GM23248 (cell line): ENCODE measurements at places on chromosomes 7 and 10. TPM values are rescaled to one million over a fixed set of nuclear protein-coding genes. Genes with fewer than 3 reads are reported as not detected.
A peak's percentile ranks its signal among the peaks of the same experiment; 100 is the strongest.

GRCh38 chr7:104993217-104993862 is 20.7 kb upstream of the KMT2E start:
- no peak for DNase-seq

- DNase-seq = no peak
Observed at GRCh38 chr7:80885757-80886156, 33.1 kb downstream of the SEMA3C start.

DNA sequence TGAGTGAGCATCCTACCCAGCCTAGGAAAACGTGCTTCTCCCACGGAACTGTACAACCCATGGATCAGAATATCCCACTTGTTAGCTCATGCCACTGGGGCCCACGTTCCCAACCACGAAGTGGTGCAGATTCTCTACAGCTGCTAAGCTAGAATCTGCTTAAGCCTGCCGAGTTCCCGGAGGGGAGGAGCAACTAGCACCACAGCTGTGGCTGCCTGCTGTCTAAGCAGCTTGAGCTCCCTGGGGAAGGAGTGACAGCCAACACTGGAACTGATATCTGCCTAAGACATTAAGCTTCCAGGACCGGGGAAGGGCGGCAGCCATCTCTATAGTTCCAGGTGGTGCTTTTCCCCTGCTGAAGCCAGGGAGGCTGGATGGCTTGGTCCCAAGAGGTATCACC is 334.7 kb upstream of the CHRM2 start:
- DNase-seq = no peak

DNA sequence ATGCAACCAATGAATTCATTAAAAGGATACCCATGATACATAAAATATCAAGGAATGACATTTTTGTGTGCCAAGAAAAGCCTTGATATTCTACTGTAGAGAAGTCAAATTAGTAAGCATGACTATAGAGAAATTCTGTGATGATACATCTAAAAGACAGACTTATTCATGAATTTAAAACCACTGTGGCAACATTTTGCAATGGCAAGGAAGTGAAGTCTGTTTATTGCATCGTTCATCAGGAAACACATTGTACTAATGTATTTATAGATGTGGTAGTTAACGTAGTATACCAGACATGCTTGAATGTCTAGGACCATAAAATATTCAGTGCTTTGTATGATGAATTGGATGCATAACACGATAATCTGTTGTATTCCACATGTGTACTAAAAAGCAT is 9.3 kb upstream of the CLEC5A start:
- peak; percentile 65 for DNase-seq

DNA sequence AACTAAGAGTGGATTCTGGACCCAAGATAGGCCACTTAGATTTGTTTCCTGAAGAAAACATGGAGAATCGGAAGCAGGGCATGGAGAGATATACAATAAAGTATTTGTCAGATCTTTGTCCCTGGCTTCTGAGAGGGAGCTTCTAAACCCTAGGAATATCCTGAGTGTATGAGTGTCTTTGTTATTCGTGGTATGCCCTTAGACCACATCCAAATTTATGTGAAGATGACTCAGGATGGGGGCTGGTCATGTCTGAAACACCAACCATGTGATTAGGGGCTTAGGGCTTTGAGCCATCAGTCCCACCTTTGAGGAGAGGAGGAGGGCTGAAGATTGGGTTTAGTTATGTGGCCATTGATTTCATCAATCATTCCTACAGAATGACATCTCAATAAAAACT is 69.7 kb upstream of the PLPP4 start:
- peak; percentile 76 for DNase-seq

GRCh38 chr10:20858292-20859124 is 38.6 kb downstream of the NEBL start:
- DNase-seq = peak; percentile 52

GRCh38 chr7:112444505-112444904 is 5.8 kb upstream of the IFRD1 start:
- DNase-seq = no peak

DNA sequence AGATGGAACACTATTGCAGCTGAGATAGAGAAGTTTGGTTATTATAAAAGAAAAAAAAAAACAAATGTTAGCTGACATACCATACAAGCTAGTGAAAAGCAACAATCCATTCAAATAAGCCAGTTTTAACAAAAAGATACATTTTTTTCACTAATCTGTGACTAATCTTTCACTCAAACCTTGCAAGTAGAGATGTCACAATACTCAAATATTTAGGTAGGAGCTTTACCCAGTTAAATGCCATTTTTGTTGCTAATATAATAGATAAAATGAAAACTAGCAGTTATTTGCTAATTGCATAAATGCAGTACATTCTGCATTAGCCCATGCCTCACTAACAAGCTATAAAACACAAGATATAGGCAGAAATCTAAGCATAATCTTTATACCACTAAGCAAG is 123.6 kb downstream of the BTAF1 start:
- peak; percentile 20 for DNase-seq

DNA sequence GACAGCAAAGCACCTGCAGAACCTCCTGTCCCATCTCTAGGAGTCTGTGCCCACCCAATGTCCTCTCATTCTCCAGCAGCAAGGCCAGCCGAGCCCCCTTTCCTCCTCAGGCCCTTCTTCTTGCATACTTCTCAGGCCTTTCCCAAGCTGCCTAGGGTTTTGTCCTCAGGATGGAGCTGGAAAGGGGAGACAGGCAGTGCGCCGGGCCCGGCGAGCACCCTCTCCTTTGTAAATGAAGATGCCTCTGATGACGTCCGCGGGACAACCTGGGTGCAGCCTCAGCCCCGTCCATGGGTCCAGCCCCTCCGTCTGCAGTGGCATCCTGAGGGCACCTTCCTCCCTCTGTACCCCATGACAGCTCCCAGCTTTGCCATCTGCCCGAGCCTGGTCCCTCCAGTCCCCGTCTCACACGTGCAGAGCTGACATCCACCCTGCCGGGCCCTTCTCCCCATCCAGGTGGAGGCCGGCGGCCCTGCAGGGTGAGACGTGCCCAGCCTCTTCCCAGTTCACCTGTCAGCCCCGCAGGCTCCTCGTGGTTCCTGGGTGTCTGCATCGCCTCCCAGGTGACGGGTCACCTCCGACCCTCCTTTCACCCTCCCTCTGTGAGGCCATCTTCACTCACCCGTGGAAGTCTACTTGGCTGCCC is 36.4 kb downstream of the JAKMIP3 start:
- DNase-seq = no peak

GRCh38 chr10:354901-355617 is 219.8 kb downstream of the ZMYND11 start:
- no peak for DNase-seq

DNA sequence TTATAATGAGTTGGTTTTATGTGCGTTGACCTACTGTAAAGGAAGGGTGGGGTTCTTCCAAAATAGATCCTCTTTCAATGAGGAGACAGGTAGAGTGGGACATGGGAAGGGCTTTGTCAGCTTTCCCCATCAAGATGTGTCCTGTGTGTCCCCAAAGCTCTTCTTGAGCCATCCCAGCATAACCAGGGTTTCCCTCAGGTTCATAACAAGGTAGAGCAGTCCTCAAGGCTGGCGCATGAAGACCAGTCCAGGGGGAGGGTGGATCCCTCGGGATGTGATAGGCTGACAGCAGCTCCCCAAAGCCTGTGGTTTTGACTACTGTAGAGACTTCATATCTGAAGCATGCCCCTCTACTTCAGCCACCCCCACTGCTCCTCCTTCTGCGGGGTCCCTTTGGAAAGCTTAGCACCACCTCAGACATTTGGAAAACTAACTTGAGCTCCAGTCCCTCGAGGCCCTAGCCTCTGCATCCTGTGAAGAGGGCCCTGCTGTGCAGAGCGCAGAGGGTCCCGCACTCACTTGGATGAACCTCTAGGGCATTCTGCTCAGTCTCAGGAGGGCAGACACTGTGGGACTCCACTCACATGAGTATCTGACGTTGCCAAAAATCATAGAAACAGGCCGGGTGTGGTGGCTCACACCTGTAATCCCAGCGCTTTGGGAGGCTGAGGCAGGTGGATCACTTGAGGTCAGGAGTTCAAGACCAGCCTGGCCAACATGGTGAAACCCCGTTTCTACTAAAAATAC is 1.1 kb upstream of the GIMAP8 start:
- no peak for DNase-seq

DNA sequence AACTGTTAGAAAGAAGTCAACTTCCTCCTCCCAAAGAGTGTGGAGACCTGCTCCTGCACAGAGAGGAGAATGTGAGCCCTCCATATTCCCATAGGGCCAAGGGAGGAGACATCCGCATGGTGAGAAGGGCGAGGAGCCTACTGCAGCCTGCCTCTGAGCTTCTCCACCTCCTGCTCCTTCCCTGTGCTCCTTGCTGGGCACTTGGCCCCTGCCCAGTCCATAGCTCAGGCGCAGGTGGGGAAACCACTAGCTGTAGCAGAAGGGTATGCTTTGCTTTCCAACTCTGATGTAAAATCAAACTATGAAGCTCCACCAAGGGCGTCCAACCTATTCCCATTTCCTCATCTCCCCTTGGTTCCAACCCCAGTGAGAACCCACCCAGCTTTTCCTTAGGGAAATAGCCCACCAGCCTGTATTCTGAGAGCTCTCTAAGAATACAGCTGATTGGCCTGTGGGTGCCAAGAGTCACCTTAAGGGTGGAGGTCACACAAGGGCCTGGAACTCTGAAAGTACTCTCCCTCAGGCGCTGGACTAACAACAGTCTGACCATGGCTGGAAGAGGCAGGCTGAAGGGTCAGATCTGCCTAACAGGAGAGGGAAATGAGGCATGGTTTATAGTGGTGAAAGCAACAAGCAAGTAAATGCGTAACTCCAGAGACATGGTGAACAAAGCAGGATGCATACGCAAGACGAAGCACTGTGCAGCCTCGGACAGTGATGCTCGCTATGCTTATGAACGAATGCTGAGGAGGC is 13.9 kb downstream of the ZNF488 start:
- DNase-seq = no peak

DNA sequence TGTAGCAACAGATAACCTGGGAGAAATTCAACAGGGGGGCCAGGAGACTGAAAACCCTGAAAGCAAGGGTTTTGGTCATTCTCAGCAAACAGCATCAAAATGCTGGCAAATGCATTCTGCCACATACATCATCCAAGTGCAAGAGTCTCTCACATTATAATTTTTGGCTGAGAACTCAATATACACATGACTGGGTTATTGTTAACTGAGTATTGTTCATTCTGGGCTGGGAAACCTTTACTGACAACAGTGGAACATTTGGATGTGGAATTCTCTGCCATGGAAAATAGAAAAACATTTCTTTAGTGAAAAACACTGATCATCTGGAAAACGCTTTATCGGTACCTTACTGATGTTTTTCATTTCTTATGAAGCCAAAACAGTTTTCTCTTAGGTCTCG is 73.1 kb upstream of the MET start:
- no peak for DNase-seq

GRCh38 chr7:158022601-158023000 is 565.0 kb downstream of the PTPRN2 start:
- no peak for DNase-seq

DNA sequence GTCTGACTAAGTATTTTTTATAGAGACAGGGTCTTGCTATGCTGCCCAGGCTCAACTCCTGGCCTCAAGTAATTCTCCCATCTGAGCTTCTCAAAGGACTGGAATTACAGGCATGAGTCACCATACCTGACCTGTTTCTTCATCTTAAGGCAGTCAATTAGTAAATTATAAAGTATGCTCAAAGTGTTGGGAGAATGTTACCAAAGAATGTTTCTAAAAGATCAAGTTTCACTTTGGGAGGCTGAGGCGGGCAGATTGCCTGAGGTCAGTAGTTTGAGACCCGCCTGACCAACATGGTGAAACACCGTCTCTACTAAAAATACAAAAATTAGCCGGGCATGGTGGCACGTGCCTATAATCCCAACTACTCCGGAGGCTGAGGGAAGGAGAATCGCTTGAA is 117.0 kb downstream of the ALOX5 start:
- DNase-seq = no peak

DNA sequence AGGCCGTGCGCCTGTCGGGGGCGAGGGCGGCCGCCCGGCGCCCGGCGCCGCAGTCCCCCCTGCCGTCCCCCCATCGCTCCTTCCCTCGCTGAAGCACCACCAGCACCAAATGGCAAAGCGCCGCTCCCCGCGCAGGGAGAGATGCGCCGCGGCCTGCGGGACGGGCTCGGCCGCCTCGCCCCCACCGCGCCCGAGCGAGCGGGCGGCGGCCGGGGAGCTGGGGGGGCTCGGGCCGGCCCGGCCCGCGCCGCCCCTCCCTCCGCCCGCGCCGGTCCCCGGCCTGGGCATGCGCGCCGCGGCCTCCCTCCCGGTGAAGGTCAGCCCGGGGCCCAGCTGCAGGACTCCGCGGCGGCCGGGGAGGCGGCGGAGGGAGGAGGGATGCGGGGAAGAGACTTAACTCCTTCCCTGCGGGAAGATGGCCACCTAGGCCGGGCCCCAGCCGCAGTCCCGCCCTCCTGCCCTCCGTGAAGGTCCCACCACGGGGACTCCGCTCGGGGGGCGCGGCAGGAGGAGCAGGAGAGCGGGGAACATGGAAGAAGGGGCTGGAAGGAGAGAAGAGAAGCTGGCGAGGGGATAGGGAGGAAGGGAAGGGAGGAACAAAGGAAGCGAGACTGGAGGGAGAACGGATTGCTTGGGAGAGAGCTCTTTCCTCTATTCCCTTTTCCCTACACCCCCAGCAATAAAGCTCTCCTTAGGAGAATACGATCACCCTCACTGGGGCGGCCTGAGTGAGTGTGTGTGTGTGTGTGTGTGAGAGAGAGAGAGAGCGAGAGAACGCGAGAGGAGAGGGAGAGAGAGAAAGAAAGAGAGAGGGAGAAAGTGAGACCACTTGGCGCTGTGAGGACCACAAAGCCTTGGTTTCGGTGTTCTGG is 3.4 kb upstream of the SMARCD3 start:
- peak; percentile 84 for DNase-seq

GRCh38 chr10:52623761-52624160 is 148.8 kb downstream of the MBL2 start:
- no peak for DNase-seq

DNA sequence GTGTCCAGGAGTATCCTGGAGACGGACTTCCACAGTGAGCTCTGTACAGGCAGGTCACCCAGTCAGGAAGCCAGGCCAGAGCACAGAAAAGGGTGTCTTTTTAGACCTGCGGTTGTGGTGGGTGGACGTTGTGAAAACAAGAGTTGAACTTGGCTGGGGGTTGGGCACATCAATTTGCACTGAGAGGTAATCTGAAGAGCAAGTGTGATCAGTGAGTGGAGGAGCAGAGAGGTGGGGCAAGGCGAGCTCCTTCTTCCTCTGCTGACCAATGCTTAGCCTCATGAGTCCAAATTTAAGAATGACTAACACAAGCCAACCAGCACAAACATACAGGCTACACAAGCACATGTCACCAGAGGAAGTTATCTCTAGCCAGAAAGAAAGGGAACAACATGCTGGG is 310.8 kb downstream of the TCERG1L start:
- DNase-seq = no peak

The TECTB gene
- total RNA-seq = 0.63 TPM in 1 of 2 replicates, not detected in the other

The AQP1 gene
- total RNA-seq = 0.54 and 1.1 TPM in 2 replicates

The AGR2 gene
- not detected in 2 replicates for total RNA-seq

The THSD7A gene
- not detected in 2 replicates for total RNA-seq

The CLCN1 gene
- total RNA-seq = not detected in 2 replicates

The NKX2-3 gene
- total RNA-seq = not detected in 2 replicates

The TSPAN12 gene
- total RNA-seq = under 0.01 and 2.0 TPM in 2 replicates

The ZRANB1 gene
- total RNA-seq = 21.9 and 36.5 TPM in 2 replicates

The PAPOLB gene
- total RNA-seq = 0.11 TPM in 1 of 2 replicates, not detected in the other

The DLX5 gene
- total RNA-seq = not detected in 2 replicates

The CYP3A7 gene
- not detected in 2 replicates for total RNA-seq
